ENCODE measurements at places on chromosomes 16 and 17.

- no peak for DNase-seq
These were observed 37.2 kb upstream of the ULK2 start for GRCh38 chr17:19904924-19905323.

DNA sequence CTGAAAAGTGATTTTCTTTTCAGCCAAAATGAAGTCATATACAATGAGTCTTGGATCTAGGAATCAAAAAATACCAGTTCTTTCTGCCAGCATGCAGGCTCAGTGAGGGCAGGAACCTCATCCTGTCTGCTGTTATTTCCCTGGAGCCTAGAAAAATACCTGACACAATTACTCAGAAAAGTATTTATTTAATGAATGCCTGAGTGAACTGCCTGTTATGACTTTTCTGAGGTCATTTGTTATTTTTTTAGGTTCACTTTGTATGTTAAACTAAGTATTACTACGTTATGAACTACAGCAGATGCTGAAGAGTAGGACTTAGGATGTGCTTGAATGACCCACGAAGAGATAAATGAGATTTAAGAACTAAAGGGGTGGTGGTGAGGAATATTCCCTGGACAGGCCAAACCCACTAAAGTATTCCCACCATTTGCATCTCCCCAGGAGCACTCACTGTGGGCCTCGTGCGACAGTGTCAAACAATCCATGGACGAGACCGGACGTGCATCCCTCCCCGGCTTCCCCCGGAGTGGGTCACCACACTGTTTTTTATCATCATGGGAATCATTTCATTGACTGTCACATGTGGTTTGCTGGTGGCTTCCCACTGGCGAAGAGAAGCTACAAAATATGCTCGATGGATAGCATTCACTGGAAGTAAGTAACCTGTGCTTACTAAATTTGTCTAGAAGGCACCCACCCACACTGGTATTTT lies 17.1 kb upstream of the VWA3A start:
- no peak for DNase-seq

DNA sequence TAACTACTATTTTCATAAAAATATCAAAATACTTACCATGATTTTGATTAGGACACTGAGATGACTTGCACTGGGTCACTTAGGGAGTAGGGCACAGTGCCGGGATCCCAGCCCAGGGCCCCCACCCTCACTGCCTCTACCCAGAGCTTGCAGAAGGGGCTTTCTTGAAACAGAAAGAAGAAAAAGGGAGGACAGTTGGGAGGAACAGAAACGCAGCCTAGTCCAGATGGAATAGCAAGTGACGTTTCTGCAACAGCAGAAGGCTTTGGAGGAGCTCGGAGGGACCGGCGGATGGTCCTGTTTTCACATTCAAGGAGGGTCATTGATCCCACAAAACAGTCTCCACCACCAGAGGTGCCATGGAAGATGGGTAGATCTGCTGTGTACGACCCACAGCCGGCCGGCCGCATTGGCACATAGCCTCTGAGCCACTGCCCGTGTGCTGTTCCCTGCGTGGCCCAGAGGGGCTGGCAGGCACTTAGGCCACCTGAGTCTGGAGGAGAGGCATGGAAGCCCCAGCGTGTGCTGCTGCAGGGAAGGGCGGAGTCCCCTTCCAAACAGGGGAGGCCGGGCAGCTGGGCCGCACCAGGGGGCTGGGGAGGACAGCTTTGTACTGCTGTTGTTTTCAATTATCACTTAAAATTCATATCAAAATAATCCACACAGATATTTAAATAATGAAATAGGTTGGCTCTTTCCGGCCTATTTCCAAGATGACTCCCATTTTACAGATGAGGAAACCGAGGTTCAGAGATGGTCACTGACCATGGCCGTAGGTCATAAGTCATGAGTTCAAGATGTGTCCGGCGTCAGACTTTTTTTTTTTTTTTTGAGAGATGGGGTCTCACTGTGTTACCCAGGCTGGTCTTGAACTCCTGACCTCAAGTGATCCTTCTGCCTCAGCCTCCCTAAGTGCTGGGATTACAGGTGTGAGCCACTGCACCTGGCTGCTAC lies 22.9 kb upstream of the GSG1L start:
- DNase-seq: no peak

- DNase-seq: no peak
These were observed 15.6 kb upstream of the FOXF1 start for GRCh38 chr16:86494565-86495356.

- no peak for DNase-seq
These were observed 56.6 kb downstream of the TENT4B start for GRCh38 chr16:50209546-50210265.

DNA sequence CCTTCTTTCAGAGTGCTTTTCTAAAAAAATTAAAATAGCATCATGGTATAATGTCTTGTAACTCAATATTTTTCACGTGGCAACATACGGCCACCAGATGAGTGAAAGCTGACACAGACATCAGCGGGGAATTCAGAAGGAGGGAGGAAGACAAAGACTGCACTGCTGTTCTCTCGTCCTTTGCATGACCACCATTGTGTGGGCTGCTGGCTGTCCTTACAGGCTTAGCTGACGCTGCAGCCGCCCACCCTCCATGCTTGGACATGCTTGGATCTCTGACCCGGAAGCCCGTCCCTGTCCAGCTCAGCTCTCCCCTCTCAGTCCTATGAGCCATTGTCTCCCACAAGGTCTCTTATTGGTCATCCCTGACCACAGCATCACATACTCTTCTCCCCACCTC lies 11.4 kb upstream of the MLYCD start:
- DNase-seq: no peak

DNA sequence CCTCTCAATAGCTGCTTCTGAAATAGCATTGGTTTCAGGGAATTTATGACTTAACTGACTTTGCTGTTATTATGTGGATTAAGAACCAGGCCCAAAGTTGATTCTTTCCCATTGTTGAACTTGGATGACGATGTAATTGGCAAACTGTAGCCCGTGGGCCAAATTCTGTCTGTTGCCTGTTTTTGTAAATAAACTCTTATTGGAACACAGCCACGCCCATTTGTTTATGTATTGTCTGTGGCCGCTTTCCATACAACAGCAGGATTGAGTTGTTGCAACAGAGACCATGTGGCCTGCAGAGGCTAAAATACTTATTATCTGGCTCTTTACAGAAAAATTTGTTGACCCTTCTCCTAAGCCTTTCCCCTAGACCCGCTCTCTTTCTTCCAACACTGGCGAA lies 31.6 kb downstream of the NTN1 start:
- DNase-seq: no peak

GRCh38 chr16:28191364-28191960 lies 20.3 kb downstream of the XPO6 start:
- no peak for DNase-seq

- DNase-seq: no peak
These were observed 21.0 kb downstream of the FBXO39 start for GRCh38 chr17:6796887-6797490.

- DNase-seq: no peak
These were observed 24.3 kb upstream of the ADGRG1 start for GRCh38 chr16:57604177-57604576.

GRCh38 chr17:43578699-43579565 lies 32.8 kb upstream of the ETV4 start:
- DNase-seq: no peak

DNA sequence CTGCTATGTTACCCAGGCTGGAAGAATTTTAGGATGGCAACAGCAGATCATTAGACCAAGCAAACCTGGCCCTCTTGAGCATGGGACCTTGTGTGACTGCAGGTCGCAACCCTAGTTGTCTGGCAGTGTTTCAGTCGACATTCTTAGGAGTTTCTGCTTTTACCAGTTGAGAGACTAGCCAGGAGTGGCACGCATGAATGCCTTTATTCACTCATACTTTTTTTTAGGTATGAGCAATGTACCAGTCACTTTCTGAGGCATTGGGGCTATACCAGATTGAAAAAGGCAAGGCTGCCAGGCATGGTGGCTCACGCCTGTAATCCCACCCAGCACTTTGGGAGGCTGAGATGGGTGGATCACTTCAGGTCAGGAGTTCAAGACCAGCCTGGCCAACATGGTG lies 28.2 kb upstream of the HAS3 start:
- DNase-seq: no peak

DNA sequence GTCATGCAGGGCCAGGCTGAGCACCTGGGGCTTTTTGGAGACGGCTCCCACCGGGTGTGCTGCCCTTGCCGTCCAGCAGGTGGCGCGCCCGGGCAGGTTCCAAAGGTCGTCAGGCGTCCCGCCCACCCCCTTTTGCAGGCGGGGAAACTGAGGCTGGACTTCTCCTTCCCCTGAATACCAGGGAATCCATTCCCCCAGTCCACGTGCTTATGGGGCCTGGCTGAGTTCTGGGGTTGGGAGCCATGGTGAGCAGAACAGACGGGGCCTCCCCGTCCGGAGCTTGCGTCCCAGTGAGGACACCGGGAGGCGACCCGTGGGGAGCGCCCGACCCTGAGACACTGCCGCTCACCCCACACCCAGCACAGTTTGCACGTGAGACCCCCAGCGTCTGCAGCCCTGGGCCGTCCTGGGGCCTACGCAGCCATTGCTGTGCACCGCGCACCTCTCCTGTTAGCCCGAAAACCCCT lies 51.8 kb upstream of the JPH3 start:
- peak; percentile 16 for DNase-seq

- no peak for DNase-seq
These were observed 47.9 kb upstream of the ARHGAP17 start for GRCh38 chr16:25063102-25063501.

DNA sequence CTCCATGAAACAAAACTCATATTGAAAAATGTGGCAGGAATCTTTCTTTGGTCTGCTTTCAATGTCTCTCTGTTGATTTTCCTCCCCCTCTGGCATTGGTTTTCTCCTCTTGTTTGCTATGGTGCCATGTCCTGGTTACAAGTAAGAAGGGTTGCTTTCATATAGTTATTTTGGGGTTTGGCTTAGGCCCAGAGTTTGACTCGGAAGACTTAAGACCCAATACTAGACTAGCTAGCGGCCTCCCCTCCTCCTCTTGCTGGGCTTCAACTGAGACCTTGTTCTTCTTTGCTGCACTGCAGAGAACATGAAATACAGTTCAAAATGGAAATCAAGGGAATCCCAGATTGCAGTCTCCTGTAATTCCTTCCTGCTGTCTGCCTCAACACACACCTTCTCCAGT lies 30.0 kb upstream of the CLEC18A start:
- DNase-seq: no peak

DNA sequence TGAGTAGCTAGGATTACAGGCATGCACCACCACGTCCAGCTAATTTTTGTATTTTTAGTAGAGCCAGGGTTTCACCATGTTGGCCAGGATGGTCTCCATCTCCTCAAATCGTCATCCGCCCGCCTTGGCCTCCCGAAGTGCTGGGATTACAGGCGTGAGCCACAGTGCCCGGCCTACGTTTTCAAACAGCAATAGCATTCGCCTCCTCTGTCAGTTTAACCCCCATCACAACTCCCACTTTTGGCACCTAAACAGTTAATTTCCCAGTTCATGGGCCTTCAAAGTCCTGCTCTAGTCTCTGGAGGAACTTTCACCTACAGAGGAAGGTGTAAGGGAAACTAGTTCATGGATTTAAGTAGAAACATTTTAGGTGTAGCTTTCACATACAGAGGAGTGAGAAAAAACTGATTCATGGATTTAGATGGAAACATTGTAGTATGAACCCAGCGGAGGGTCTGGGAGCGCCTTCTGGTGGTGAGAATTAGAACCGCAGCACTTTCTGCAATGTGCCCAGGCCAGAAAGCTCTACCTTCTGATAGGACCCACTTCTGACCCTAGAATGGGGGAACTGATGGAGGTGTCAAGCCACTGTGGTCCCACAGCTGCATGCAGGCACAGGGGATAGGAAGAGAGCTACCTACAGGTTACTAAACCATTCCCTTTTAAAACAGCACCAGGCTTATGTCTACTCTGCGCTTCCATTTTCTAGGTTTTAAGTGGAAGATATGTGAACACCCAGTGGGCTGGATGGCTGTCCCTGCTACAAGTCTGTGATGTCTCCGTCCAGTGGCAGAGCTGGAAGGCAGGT lies 12.0 kb upstream of the MEOX1 start:
- peak; percentile 46 for DNase-seq

- DNase-seq: no peak
These were observed 36.8 kb upstream of the ZC3H18 start for GRCh38 chr16:88533381-88533917.

GRCh38 chr17:80782536-80783427 lies 208.9 kb upstream of the CHMP6 start:
- DNase-seq: no peak

DNA sequence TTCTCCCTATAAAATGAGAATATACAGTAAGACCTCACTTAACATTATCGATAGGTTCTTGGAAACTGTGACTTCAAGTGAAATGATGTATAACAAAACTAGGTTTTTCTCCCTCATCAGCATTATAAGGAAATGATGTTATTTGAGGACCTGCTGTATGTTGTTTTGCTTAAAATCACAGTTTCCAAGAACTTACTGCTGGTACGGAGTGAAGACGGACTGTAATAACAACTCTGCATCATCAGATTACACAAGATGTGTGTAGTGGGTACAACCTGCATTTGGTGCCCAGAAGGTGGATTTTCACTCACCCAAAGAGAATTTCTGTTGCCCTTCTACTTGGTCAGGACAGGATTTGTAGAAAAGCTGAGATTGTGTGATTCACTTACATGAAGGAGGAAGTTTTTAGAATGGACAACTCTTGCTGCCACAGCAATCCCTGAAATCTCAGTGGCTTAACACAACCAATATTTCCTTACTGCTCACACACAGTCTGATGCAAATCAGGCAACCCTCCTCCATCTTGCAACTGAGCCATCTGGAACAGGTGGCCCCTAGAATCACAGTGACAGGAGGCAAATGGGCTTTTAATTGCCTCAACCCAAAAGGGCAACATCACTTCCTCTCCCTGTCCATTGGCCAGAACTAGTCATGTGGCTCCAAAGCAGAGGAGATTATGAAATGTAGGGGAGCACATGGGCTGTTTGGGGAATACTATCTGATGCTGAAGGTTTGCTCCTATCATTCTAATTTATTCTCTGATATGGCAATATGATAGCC lies 67.6 kb upstream of the CACNG5 start:
- no peak for DNase-seq

GRCh38 chr17:63516910-63517824 lies 6.0 kb upstream of the KCNH6 start:
- DNase-seq: no peak

GRCh38 chr17:6910987-6911603 lies 79.6 kb upstream of the TEKT1 start:
- DNase-seq: no peak

DNA sequence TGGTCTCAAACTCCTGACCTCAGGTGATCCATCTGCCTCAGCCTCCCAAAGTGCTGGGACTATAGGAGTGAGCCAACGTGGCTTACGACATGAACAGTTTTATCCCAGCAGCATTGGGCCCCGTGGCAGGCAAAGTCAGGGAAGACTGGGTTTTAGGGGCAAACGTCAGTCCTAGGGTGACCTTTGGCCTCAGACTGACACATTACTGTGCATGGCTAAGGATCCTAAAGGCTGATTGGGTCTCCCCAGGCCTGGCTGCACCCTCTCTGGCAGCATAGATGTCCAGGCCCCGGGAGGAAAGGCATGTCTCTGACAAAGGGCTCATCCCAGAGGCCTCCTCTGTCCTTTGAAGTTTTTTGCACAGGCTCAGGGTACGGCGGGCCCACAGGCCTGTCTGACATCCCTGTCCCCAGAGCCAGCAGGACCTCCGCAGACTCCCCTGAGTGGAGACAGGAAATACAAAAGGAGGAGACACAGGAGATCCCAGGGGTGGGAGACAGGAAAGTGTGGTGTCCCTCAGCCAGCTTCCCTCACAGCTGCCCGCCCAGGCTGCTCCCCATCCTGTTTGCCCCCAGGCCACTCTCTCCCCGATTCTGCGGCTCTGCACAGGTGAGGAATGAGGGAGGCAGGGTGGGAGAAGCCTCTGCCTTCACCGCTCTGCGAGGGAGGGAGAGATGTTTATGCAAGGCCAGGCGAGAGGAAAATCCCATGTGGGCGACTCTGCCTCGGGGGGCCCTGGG lies 54.5 kb upstream of the MTSS2 start:
- DNase-seq: no peak

GRCh38 chr16:4378161-4378666 lies 6.6 kb downstream of the VASN start:
- DNase-seq: no peak
